ENCODE measurements at places on chromosomes 13 and 19. TPM values are rescaled to one million over a fixed set of nuclear protein-coding genes. Genes with fewer than 3 reads are reported as not detected.
A peak's percentile ranks its signal among the peaks of the same experiment; 100 is the strongest.

Gene TMEM145
- polyA plus RNA-seq = not detected

DNA sequence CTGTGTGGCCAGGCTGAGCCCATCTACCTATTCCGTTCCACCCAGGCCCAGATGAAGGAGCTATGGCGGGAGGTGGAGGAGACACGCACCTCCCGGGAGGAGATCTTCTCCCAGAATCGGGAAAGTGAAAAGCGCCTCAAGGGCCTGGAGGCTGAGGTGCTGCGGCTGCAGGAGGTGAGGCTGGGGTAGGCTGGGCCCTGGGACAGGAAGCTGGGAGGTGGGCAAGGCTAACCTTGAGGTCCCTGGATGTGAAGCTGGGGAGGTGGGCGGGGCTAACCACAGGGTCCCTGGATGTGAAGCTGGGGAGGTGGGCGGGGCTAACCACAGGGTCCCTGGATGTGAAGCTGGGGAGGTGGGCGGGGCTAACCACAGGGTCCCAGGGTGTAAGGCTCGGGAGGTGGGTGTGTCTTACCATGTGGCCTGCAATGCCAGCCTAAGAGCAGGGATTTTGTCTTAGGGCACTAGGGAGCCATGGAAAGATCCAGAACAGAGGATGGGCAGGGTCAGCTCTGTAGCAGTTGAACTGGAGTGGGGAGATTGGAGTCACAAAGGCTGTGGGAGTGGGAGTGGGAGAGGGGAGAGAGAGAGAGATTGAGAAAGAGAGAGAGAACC, 36.9 kb downstream of the KCNC3 start:
- H3K36me3 ChIP-seq = peaks cover 14% of the 10 kb centered on the region
- H3K4me3 ChIP-seq = no peak overlapping the region
- H3K4me1 ChIP-seq = no peaks in the 10 kb centered on the region
- no peak for DNase-seq
- H3K27me3 ChIP-seq = no peaks in the 10 kb centered on the region
- no peak overlapping the region for H3K27ac ChIP-seq

- H3K4me1 ChIP-seq = no peaks in the 10 kb centered on the region
- H3K27ac ChIP-seq = no peak overlapping the region
- H3K36me3 ChIP-seq = no peaks in the 10 kb centered on the region
- no peak overlapping the region for H3K4me3 ChIP-seq
- DNase-seq = no peak
- H3K27me3 ChIP-seq = no peaks in the 10 kb centered on the region
These were observed 648.3 kb upstream of the SLITRK6 start for GRCh38 chr13:86447479-86447878.

DNA sequence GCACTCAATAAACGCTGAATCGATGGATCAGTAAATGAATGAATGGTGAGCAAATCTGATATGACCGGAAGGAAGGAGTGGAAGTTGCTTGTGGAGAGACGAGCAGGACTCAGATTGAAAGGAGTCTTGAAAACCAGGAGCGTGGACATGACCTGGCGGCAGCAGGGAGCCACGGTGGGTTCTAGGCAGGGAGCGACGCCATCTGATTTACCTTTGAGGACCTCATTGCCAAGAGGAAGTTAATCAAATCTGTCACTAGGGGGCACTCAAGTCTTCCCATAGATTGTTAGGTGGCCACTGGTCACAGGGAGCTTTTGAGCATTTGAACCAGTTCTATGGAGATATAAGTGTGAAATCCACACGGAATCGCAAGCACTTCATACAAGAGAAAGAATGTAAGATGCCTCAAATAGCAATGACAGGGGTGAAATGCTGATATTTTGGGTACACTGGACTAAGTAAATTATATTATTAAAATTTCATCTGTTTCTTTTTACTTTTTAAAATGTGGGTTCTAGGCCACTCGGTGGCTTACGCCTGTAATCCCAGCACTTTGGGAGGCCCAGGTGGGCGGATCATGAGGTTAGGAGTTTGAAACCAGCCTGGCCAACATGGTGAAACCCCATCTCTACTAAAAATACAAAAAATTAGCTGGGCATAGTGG, 9.2 kb upstream of the FBN3 start:
- no peak overlapping the region for H3K27ac ChIP-seq
- peak; percentile 85 for DNase-seq
- no peaks in the 10 kb centered on the region for H3K36me3 ChIP-seq

- H3K4me3 ChIP-seq = peak overlapping the region; percentile 98
- H3K4me1 ChIP-seq = peaks cover 6% of the 10 kb centered on the region
- no peak for DNase-seq
- peaks cover 49% of the 10 kb centered on the region for H3K36me3 ChIP-seq
- H3K27me3 ChIP-seq = no peaks in the 10 kb centered on the region
- H3K27ac ChIP-seq = peak overlapping the region; percentile 100
These were observed 659 bp downstream of the GNA11 start for GRCh38 chr19:3094601-3095440.

GRCh38 chr13:105665284-105665683, 870.2 kb downstream of the EFNB2 start:
- H3K4me3 ChIP-seq = no peak overlapping the region
- H3K4me1 ChIP-seq = peaks cover 6% of the 10 kb centered on the region
- H3K36me3 ChIP-seq = no peaks in the 10 kb centered on the region

DNA sequence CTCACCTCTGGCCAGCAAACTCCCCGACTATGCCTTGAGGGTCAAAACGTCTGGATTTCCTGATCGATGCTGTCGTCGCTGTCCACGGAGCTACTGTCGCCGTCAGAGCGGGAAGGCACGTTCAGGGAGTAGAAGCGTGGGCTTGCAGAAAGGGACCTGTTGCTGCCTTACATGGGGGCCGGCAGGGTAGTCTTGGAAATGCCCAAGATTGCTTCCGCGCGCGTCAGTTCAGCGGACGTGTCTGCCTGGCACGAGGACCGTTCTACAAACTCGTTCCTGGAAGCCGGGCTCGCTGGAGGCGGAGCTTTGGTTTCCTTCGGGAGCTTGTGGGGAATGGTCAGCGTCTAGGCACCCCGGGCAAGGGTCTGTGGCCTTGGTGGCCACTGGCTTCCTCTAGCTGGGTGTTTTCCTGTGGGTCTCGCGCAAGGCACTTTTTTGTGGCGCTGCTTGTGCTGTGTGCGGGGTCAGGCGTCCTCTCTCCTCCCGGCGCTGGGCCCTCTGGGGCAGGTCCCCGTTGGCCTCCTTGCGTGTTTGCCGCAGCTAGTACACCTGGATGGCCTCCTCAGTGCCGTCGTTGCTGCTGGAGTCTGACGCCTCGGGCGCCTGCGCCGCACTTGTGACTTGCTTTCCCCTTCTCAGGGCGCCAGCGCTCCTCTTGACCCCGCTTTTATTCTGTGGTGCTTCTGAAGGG, 15.4 kb downstream of the RB1 start:
- peaks cover 9% of the 10 kb centered on the region for H3K4me1 ChIP-seq
- peak; percentile 30 for DNase-seq
- peak overlapping the region; percentile 25 for H3K4me3 ChIP-seq
